ENCODE measurements at places on chromosomes 11 and 22.
A peak's percentile ranks its signal among the peaks of the same experiment; 100 is the strongest.

- DNase-seq, result no peak
Observed at GRCh38 chr11:134545521-134545920, 133.5 kb upstream of the B3GAT1 start.

DNA sequence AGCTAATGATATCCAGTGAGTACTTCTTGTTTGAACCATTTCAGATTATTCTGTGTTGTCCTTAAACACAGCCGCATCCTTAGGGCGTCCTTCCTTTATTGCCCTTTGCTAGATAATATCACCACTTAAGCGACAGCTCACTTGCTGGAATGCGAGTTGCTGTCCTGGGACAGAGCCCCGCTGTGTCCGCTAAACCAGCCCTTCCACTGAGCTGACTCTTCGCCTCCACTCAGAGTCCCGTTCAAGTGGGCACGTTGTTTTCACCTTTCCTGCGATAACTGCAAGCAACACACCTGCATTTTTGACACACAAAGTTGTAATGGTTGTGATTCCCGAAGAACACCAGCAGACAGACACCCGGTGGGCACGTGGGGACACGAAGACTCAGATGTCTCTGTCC is 140.0 kb downstream of the TBC1D22A start:
- DNase-seq, result peak; percentile 13

- no peak for DNase-seq
Observed at GRCh38 chr11:58647866-58648265, 25.4 kb downstream of the CNTF start.

GRCh38 chr11:60119710-60120109 is 31.2 kb downstream of the MS4A2 start:
- DNase-seq, result no peak

GRCh38 chr22:43919106-43919973 is 4.3 kb upstream of the PNPLA3 start:
- no peak for DNase-seq

DNA sequence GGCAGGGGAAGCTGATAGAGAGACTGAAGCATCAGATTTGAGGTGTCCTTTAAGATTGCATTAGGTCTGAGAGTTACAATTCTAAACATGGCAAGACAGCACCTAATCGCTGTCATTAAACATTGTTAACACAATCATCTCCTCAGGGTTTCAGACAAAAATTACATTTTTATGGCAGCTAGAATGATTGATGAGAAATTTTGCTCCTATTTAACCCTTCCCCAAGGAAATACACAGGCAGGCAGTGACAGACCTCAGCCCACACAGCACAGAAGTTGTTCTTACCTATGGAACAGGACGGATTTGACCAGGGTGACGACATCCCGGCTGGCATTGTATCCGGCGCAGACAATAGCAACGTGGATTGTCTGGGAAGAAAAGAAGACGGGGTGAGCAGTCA is 294.3 kb downstream of the LARGE1 start:
- DNase-seq, result no peak

DNA sequence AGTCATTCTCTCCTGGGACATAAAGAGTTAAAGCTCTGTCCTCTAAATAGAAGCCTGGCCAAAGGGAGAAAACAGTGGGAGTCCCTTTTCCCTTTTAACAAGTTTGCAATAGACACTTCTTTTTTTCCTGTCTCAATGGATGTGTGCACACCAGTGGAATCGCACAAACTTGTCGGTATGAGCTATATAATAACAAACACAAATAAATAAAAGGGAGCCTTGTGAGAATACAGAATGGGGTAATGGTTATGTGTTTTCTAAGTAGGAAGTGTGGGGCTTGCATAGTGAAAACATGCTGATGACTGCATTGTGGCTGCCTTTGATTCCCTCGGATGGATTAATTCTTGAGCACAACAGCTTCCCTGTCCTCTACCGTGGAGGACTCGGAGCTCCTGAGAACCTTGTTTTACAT is 131.9 kb downstream of the WNT7B start:
- DNase-seq, result no peak

GRCh38 chr11:33910296-33910957 is 18.6 kb upstream of the LMO2 start:
- no peak for DNase-seq

DNA sequence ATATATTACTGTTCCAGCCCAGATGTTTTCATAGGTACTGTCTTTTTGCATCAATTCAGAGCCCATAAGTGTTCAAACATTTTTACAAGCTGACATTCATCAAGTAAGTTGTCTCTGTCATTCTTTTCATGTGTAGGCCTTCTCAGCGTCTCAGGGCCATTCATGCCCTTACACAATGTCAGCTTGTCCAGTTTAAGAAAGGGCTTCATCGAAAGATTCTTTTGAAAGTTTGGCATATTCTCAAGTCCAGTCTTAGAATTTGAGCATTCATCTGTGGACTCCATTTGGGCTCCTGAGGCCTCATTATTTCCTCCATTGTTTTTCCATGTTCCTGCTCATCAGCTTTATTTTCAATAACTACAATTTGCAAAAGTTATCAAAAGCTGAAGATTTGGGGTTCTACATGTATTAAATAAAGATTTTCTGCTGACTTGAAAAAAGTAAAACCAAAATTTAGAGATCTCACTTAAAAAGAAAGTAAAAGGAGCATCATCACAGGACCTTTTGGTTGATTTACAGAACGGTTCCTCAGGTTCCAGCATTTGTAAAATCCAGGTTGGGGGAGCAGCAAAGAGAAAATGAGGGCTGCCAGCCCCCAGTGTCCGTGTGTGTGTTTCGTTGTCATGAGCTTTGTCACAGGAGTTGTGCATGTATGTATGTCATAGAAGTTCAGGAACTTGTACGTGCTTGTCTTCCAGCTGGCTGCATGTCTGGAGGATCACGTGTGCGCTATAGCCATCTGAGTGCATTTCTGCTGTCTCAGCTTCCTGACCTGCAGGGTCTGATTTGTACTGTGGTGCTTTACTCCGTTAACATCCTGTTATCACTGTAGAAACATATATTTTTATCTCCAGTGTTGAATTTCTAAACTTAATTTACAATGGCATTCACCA is 15.6 kb downstream of the MOV10L1 start:
- no peak for DNase-seq

DNA sequence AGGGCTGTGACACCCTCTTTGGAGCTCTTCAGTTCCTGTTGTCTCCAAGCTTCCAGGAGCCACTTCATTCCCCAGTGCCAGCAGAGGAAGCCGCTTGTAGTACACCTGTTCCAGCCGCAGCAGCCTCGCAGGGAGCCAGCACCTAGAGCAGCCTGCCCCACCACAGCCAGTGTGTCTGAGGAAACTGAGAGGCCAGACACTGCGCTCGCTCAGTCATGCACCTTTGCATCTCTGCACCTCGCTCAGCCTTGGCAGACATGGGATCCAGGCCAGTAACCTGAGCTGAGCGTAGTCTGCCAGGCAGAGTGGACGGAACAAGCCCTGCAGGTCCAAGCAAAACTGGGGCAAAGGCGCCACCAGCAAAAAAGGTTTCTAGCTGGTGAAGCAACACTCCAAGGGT is 1072.1 kb downstream of the JRKL start:
- no peak for DNase-seq

- no peak for DNase-seq
Observed at GRCh38 chr11:113014262-113015097, 53.3 kb downstream of the NCAM1 start.

GRCh38 chr11:73980001-73980961 is 2.4 kb downstream of the UCP2 start:
- no peak for DNase-seq

GRCh38 chr11:124150684-124151083 is 32.5 kb upstream of the OR10D3 start:
- no peak for DNase-seq

DNA sequence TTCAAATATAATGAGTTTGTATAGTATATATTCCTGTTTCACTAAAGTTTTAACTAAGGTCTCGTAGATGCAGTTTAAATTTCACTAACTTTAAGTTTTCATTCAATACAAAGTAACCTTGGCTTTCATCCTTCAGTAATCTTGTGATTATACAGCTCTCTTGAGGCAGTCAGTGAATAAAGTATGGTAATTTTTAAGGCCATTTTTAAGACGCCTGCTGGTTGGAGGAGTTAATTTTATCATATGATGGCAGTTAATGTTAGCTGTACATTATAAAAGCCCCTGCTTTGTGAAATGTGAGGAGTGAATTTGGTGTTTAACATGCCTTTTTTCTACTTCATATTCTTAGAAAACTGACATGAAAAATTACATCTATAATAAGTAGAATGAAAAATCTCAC is 163.6 kb downstream of the TMEM135 start:
- no peak for DNase-seq

- no peak for DNase-seq
Observed at GRCh38 chr11:127376301-127376700, 375.7 kb upstream of the KIRREL3 start.

DNA sequence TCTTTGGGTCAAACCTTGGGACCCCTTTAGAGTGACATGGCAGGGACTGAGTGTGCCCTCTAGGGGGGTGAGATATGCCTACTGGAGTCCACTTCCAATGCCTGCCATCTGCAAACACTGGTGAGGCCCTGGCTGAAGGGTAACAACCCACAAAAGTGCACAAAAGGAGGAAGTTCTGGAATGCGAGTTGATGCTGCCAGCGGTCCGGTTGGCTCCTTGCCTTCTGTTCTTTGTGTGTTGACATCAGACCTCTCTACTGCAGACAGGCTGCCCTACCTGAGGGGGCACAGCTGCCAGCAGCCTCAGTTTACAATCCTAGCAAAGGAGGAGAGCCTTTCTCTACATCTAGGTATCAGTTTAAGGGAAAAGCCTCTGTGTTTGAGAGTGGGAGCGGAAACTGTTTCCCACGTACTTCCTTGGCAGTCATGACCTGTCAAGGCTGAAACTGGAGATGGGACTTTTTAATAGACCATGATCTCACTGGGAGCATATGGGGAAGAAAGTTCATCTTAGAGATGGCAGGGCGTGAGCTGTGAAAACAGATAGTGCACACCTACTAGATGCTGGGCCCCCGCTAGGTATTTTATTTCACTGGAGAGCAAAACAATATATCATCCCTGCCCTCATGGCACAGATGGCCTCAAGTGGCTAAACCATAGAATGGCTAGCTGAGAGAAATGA is 27.2 kb downstream of the BMAL1 start:
- DNase-seq, result no peak

DNA sequence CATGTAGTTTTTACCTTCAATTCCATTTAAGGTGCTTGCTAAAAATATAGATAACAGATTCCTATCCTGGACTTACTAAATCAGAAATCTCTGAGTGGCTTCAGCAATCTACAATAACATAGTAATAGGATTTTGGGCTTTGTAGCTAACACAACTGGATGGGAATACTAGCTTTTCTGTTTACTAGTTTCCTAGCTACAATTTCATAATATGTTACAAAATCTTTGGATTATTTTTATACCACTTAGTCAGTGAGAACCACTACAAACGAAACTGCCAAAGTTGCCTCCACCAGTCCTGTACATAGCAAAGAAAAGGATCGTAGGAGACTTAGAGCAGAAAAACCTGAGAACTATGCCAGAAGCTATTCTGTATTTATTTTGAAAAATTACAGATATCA is 87.7 kb upstream of the ANO3 start:
- DNase-seq, result no peak

GRCh38 chr11:69156673-69157155 is 979 bp downstream of the SMIM38 start:
- no peak for DNase-seq

GRCh38 chr11:101444851-101445250 is 139.0 kb downstream of the TRPC6 start:
- DNase-seq, result no peak

DNA sequence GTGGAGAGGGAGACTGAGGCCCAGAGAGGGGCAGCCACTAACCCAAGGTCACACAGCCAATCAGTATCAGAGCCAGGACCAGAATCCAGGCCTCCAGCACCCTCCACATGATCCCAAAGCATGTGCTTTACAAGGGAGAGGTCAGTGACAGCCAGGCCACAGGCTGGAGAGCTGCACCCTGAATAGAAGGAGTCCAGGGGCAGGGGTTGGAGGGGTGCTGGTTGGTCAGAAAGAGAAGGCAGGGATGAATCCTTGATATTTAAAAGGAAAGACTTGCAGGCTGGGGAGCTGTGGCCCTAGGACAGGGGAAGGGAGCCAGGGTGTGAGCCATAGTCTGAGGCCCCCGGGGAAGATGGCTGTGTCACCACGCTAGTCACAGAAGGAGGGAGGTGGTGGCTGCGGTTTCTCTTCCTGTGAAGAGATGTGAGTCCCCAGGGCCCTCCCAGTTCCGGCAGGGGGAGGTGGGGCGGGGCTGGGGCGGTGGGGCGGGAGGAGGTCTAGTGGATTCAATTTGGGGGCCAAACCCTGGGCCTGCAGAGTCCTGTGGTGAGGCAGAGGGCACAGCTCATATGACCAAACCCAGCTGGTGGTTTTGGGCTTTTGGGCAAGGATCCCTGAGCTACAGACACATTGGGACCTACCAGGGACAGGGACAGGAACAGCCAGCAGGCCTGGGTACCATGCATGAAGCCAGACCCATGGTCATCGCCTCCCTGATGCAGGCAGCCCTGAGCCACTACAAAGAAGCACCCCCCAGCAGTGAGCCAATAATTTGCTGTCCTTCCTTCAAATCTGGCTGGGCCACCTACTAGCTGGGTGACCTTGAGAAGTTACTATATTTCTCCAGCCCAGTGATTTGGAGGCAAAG is 14.0 kb downstream of the RAC2 start:
- peak; percentile 91 for DNase-seq

GRCh38 chr11:3109921-3110706 is 52.9 kb upstream of the CARS1 start:
- no peak for DNase-seq

GRCh38 chr11:1560649-1561251 is 11.3 kb downstream of the DUSP8 start:
- DNase-seq, result no peak

DNA sequence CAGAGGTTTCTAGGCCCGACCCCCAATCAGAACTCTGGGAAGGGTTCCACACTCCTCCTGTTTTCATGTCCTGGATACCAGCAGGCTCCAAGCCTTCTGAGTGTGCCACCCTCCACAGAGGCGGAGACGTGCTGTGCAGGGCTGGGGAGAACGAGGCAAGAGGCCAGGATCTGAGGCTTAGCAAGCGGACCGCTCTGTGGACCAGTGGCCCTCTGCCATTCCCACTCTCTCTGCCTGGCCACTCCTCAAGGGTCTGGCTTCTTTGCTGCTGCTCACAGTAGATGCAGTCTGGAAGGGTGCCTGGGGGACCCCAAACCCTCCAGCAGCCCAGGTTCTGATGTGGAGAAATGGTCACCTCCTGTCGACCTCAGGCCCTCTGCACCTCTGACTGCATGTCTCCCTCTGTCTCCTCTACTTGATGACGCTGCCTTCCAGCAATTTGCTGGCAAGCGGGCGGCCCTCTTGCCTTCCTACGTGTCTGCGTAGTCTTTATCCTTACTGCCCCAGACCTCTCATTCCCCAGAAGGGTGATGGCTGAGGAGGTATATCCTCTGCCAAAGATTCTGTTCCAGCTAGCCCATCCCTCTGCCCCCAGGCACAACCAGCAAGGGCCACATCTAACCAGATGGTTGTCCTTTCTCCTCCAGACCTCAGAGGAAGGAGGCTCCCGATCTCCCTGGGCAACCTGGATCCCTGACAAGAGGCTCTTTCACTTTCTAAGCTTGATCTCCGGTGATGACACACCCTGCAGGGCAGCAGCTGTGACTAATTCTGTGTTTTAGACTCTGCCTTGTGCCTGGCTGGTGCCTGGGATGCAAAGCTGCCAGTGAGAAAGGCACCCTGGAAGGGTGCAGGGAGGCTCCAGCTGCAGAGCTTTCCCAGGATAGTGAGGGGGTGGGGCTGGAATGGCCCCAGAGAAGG is 87.3 kb downstream of the NAT10 start:
- DNase-seq, result peak; percentile 79

GRCh38 chr11:105040703-105041102 is 4.4 kb downstream of the CARD16 start:
- no peak for DNase-seq

- DNase-seq, result no peak
Observed at GRCh38 chr22:37905534-37906363, at the start of gene MICALL1. MICALL1 (plus strand) TSS chr22:37906297; CDS start chr22:37906423, 126 bp downstream.
